ENCODE measurements at places on chromosomes 2 and 18.

DNA sequence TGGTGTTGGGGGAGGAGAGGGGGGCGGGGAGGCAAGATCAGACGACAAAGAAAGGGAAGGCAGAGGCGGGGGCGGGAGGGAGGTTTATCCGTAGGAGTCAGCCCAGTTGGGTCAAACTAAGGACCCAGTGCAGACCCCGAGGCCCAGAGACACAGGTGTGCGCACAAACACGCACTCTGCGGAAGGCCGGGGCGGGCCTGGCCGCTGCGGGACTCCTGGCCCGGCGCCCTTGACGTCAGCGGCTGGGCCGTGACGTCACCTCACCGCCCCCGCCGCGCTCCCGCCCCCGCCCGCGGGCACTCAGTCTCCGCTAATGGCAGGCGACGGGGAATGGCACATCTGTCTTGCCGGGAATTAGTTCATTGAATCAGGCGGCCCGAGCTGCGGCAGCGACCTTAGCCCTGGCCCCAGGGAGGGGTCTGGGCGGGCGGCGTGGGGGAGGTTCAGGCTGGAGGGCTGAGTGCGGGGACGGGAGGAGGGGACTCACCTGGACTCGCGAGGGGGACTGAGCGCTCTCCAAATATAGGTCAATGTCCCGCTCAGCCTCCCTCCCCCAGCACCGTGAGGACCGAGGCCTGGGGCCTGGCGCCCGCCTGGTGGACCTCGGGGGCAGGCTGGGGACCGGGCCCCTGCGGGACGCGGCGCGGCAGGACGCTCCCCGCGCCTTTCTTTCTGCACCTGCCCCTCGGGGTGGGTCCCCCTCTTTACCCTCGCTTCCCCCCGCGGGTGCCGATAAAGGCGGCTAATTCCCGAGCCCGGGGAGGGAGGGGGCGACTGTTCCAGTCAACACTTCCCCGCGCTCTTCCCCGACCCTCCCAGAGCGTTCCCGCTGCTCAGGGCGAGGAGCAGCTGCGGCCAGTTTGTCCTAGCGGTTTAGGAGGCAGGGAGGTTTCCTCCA, 15.5 kb upstream of the ECEL1 start:
- no peak for DNase-seq

DNA sequence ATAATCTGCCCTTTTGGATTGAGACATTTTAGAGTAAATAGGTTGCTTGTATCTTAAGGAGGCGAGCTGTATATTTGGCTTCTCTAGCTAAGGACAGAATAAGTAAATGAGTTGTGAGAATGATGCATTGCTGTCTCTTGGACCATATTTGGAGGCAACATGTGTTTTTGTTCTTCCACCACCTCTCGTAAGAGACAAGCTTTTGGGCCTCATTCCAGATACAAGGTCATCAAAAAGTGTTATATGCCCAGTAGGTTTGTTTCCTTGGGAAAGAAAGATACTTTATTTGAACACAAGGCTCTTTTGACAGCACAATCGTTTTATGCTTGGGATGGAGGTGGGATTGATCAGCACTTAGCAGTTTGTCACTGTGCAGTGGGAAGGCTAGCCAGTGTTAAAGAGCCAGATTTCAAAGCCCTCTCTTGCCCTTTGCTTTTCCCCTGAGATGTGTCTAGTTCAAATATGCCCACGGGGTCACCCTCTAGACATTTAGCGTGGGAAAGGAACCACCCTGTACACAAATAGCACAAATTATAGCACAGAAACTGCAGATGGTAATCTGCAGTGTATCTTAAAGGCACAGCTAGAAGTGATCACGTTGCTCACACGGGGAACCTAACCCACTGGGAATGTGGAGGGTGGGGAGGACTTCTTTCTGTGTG, 131.3 kb downstream of the MAP4K4 start:
- no peak for DNase-seq

- no peak for DNase-seq
These were observed 4.0 kb downstream of the CIDEA start for GRCh38 chr18:12257996-12258718.

- DNase-seq = no peak
These were observed 292.1 kb upstream of the FBXO11 start for GRCh38 chr2:48198371-48198770.

DNA sequence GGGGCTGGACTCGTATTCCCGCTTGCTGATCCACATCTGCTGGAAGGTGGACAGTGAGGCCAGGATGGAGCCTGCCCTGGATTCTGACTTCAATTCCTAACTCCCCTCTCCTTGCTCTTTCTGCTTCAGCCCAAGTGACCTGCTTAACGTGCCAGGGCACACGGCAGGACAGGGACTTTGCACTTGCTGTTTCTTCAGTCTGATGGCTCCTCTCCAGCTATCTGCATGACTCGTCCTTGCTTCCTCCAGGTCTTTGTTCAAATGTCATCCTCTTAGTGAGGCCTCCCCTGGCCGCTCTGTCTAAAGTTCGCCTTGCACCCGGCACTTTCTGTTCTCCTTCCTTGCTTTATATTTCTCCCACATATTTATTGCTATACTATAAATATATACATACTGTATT, 357.6 kb downstream of the MTX2 start:
- no peak for DNase-seq

DNA sequence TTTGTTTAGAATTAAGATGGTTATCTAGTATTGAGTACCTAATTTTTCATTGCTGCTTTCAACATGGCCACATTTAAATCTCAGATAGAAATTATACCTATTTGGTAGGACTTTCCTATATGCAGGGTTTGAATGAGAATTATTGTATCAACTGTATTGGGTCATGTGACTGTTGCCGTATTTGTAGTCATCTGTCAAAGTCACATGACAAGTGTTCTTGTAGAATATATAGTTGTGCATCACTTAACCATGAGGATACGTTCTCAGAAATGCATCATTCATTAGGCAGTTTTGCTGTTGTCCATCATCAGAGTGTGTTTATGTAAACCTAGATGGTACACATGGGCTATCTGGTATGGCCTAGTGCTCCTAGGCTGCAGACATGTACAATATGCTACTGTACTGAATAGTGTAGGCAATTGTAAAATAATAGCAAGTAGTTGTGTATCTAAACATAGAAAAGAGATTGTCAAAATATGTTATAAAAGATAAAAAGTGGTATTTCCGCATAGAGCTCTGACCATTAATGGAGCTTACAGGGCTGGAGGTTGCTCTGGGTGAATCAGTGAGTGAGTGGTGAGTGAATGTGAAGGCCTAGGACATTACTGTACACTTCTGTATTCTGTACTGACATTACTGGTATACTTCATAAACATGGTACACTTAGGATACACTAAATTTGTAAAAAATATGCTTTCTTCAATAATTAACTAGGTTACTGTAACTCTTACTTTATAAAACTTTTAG, 123.7 kb downstream of the MAP4K4 start:
- no peak for DNase-seq

- DNase-seq = no peak
These were observed 138.7 kb downstream of the CERS6 start for GRCh38 chr2:168594778-168595177.

GRCh38 chr2:226337941-226338600, 461.5 kb downstream of the IRS1 start:
- no peak for DNase-seq

DNA sequence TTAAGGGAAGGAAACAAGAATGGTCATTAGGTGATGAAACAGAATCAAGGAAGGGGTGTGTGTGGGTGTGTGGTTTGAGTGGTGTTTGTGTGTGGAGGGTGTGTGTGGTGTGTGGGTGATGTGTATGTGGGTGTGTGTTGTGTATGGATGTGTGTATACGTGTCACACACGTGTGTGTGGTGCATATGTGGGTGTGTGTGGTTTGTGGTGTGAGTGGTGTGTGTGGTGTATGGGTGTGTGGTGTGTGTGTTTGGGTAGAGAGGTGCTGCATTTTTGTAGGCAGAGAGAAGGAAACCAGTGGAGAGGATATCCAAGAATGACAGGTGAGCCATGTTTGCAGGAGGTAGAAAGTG, 1.1 kb upstream of the CEP192 start:
- no peak for DNase-seq

DNA sequence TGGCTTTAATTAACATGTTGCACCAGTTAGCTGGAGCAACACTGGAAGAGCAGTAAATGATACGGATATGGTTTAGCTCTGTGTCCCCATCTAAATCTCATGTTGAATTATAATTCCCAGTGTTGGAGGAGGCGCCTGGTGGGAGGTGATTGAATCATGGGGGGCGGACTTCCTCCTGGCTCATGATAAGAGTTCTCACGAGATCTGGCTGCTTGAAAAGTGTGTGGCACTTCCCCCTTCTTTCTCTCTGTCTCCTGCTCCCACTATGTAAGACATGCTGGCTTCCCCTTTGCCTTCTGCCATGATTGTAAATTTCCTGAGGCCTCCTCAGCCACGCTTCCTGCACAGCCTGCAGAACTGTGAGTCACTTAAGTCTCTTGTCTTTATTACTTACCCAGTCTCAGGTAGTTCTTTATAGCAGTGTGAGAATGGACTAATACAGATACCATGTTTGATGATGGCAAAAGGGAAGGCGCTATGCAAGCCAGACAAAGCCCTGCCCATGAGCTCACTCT, 963.6 kb downstream of the SOCS6 start:
- DNase-seq = no peak

DNA sequence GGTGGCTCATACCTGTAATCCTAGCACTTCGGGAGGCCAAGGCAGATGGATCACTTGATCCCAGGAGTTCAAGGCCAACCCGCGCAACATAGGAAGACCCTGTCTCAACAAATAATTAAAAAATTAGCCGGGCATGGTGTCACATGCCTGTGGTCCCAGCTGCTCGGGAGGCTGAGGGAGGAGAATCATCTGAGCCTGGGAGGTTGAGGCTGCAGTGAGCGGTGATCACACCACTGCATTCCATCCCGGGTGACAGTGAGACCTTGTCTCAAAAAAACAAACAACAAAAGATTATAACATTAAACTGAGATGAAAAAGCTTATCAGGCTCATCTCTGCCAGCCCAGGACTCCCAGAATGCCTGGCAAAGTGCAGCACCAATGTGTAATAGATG, 50.5 kb downstream of the PAPOLG start:
- no peak for DNase-seq

DNA sequence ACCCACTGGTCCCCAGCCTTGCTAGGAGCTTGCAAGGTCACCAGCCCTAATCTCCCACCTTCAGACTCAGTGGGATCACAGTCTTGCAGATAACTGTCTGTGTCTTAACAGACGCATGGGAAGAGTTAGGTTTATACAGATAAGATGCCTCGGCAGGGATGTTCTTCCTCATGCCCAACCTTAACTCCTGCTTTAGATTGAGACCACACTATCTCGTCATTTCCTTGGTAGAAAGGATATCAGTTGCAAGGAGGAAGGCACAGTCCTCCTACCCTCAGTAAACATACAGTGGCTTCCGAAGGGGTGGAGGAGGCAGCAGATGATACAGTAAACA, 7.2 kb downstream of the NT5DC4 start:
- DNase-seq = no peak

DNA sequence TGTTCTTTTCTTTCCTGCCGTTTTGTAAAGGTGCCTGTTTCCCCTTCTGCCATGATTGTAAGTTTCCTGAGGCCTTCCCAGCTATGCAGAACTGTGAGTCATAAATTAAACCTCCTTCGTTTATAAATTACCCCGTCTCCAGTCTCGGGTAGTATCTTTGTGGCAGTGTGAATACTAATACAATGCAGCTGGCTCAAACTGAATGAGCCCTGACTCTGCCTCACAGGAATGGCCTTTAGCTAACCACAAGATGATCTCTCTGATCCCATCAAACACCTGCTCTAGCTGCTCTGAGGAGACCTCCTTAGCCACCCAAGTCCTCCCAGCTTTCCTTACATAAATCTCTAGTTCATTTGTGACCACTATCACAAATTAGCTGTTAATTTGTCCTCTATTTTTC, 41.5 kb upstream of the CAB39 start:
- DNase-seq = no peak

DNA sequence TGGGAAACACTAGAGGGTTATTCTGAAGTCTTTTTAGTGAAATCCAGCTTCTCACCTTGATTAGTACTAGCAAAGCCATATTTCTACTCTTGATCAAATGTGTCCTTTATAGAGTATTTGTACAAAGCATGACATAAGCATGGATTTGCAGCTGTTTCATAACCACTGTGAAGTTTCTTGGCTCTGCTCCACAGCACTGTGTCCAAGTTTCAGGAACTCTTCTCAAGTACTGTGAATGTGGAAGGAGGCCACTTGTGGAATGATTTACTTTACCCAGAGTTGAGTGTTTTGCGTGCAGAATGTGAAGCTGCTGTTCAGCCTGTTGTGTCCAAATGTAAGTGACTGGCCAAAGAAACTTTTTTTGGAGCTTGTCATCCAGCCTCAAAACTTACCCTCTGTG, 16.2 kb upstream of the MAPRE2 start:
- DNase-seq = no peak

GRCh38 chr2:191127235-191127634, 23.6 kb downstream of the STAT4 start:
- DNase-seq = no peak

- no peak for DNase-seq
These were observed 49.0 kb upstream of the MC4R start for GRCh38 chr18:60421356-60422118.

DNA sequence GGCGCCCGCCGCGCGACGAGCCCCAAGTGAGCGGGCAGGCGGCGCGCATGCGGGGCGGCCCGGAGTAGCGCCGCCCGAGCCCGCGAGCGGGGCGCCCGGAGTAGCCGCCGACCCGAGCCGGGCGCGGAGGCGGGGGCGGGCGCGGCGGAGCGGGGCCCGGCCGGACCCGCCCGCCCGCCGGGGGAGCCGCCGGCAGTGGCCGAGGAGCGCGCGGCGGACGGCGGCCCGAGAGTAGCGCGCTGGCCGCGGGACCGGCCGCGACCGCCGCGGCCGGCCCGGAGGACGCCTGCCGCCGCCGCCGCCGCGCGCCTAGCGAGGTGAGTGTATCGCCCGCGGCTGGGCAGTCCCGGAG, at the start of gene GALNT1:
Gene GALNT1 (plus strand): TSS at position 195 of the 352 bp plus-strand sequence. CDS start 72,923 bp downstream, outside the sequence.
- no peak for DNase-seq

- DNase-seq = no peak
These were observed 69.2 kb downstream of the TRIP12 start for GRCh38 chr2:229852565-229852964.

DNA sequence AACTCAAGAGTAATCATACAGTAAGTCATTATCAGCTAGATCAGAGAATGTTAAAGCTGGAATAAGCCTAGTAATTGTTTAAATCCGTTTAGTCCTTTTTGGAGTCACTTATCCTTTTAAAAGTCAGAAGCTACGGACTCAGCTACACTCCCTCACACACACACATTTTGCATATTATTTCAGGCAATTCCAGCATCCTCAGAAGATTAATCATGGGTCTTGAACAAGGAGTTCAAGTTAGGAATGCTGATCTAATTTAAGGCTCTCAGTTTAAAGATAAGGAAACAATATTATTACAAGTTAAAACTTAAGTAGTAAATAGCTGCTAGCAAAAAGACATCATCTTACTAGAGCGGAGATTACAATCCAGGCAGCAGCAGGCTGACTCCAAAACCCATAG, 74.3 kb downstream of the GTF3C3 start:
- DNase-seq = no peak
